CD4-positive, alpha-beta T cell treated with Interferon alpha-2 for 1 hour (primary cell): ENCODE measurements at places on chromosomes 2 and 18.

GRCh38 chr18:9708434-9709303 is 568 bp downstream of the RAB31 start:
- DNase-seq: no peak

DNA sequence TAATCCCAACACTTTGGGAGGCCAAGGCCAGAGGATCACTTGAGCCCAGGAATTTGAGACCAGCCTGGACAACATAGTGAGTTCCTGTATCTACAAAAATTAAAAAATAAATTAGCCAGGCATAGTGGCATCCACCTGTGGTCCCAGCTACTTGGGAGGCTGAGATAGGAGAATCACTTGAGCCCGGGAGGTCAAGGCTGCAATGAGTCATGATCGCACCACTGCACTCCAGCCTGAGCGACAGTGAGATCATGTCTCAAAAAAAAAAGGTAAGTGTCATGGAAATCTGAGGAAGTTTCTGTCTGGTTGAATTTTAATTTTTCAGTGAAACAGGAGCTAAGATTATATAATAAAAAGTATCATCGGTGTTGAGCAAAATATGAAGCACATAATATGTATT is 2.5 kb upstream of the C2orf15 start:
- no peak for DNase-seq

- DNase-seq: no peak
Measured at GRCh38 chr2:169476459-169476858, 2.8 kb upstream of the BBS5 start.

GRCh38 chr18:44170208-44170880 is 510.3 kb upstream of the SETBP1 start:
- DNase-seq: no peak

DNA sequence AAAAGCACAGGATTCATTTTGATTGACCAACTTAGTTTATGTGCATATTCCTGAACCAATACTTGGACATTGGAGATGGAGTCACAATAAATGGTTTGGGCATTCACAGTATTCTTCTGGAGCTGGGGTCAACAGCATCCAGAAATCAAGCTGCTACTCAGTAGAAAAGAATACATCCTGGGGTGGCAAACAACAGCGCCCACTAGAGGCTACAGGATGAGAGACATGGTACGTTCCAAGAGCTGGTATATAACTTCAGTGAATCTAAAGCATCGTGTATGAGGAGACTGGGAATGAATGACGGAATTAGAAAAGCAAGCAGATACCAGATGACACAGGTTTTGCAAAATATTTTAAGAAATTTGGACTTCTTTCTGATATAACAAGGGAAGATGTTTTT is 142.9 kb upstream of the FIGN start:
- no peak for DNase-seq

DNA sequence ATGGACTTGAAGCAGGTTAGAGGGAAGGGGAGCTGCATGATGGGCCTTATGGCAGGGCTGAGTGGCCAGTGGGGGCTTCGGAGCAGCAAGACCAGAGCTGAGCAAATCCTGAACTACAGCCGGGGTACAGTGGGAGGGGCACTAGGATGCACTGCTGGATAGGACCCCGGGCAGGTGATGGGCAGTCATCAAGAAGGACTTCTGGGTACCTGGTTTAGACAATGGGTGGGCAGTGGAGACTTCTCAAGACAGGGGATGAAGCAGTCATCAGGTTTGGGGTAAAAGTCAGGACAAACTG is 507.4 kb upstream of the MYT1L start:
- DNase-seq: no peak

DNA sequence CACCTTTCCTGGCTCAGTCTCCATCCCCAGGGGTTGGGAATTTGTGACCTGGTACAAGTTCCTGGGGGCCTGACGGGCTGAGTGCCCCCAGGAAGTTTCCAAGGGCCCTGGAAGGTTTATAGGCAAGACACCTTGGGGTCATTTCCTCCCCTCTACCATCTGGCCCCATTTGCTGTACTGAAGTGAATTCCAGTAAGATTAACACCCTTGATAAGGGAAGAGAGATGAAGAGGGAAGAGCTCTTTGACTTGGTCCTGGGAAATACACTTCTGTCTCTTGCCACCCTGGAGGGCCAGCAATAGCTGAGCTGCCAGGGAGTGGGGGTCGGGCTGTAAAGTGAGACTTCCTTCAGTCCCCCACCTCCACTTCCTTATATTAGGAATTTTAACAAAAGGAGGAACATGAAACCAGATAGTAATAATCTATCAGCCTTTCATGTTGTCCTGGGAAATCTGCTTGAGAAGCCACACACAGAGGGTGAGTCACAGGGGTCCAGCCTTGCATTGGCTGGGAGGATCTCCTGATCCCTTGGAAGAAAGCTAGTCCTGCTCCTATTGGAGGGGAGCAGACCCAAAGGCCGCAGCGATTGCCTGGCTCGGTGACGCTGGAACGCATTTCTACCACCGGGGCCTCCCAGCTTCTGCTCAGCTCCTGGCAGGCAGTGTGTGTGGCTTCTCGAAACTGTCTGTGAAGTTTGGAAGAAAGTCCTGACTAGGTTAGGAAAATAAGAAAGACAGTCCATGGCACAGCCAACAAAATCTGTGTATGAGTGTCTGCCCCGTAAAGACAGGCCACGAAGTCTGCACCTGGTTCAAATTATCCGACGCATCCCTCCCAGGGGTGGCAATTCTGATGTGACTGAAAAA is 87.3 kb downstream of the ACAA2 start:
- no peak for DNase-seq

GRCh38 chr2:168903888-168904287 is 2.8 kb downstream of the G6PC2 start:
- no peak for DNase-seq

- DNase-seq: no peak
Measured at GRCh38 chr18:11283479-11284161, 134.3 kb upstream of the PIEZO2 start.

DNA sequence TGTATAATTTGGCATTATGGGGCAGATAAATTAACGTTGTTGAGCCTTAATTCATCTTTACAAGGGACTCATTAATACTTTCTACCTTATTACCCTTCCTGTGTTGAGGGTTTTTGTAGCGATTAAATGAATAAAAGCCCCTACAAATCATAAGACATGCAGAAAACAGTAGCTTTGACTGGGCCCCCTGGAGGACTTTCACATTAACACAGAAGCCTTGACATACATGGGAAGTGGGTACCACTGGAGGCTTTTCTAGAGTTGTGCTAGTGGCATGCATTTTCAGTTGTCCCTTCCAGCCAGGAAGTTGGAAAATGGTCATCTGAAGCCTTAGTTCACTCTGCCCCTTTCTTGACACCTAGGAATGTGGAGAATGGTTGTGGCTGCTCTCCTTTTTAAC is 30.2 kb downstream of the MTA3 start:
- no peak for DNase-seq

DNA sequence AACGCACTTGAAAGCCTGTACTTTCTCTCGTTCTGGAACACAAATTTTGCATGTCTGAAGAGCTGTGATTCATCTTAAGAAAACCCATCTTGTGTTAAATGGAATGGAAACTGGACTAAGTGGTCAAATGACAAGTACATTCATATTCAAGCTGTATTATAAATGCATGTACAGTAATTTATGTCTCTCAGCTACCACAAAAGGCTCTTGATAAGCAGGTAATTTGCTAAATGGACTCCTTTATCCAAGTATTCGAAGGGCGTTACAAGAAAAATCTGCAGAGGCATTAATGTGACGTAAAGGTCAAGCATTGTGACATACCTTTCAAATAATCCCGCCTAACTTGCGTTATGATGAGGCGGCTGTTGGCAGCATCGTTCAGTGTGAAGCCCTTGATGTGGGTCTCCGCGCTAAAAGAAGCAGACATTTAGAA is 66.6 kb downstream of the ABCG8 start:
- DNase-seq: no peak

- DNase-seq: no peak
Measured at GRCh38 chr2:49309461-49309860, 155.1 kb upstream of the FSHR start.

- no peak for DNase-seq
Measured at GRCh38 chr2:159635006-159635789, 18.9 kb upstream of the BAZ2B start.

GRCh38 chr2:86189782-86190416 is 5.4 kb downstream of the IMMT start:
- no peak for DNase-seq

GRCh38 chr2:113922335-113922734 is 32.4 kb downstream of the ACTR3 start:
- no peak for DNase-seq

DNA sequence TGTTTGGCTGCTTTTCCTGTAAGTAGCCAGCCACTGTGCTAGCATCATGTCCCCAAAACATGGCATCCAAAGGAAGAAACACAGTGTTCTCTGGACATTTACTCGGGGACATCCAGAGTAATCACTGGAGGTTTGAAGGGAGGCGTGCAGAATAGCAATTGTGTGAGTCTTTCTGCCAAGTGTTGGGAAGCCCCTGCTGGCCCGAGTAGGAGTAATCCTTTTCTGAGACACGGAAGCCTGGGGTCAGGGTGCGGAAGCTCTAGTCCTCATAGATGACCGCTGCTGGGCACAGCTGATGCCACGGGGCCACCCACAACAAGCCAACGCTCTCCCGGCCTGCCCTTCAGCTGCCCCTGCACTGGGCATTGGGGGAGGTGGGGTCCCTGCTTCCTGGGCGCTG is 24.8 kb upstream of the HDAC4 start:
- DNase-seq: no peak
